ENCODE measurements at places on chromosomes 5 and 9.
A peak's percentile ranks its signal among the peaks of the same experiment; 100 is the strongest.

DNA sequence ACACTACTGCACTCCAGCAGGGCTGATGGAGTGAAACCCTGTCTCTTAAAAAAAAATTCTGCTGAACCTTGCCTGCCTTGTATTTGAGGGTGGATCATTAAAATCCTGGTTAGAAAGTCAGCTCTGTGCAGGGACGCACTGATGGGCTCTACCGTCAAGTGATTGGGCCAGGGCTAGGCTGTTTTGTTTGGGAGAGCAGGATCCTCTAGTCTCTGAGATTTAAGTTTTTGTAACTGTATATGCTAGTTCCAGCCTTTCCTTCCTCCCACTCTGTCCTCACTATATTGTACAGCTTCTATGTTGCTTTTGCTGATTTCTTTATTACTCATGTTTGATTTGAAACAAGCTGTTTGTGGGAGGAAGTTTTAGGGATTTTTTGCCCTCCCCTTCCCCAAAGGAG, 11.5 kb downstream of the DDX4 start:
- no peaks in the 10 kb centered on the region for H3K4me1 ChIP-seq
- H3K27ac ChIP-seq, result no peak overlapping the region
- H3K4me3 ChIP-seq, result no peak overlapping the region

DNA sequence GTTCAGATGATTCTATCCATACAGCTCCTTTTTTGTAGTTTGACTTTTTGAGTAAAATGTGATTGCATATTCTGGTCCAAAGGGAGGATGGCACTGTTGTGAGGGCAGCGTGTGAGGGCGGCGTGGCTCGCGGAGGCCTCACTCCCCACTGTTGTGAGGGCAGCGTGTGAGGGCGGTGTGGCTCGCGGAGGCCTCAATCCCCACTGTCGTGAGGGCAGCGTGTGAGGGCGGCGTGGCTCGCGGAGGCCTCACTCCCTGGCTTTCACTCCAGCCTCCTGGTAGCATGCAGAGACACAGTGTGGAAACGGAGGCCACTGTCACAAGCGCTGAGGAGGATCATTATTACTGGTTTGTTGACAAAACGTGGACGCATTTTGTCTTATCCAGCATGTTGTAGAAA, 79.0 kb downstream of the EHMT1 start:
- H3K36me3 ChIP-seq, result no peaks in the 10 kb centered on the region
- peaks cover 15% of the 10 kb centered on the region for H3K4me1 ChIP-seq
- H3K27ac ChIP-seq, result no peak overlapping the region
- no peak overlapping the region for H3K4me3 ChIP-seq
- no peaks in the 10 kb centered on the region for H3K27me3 ChIP-seq

DNA sequence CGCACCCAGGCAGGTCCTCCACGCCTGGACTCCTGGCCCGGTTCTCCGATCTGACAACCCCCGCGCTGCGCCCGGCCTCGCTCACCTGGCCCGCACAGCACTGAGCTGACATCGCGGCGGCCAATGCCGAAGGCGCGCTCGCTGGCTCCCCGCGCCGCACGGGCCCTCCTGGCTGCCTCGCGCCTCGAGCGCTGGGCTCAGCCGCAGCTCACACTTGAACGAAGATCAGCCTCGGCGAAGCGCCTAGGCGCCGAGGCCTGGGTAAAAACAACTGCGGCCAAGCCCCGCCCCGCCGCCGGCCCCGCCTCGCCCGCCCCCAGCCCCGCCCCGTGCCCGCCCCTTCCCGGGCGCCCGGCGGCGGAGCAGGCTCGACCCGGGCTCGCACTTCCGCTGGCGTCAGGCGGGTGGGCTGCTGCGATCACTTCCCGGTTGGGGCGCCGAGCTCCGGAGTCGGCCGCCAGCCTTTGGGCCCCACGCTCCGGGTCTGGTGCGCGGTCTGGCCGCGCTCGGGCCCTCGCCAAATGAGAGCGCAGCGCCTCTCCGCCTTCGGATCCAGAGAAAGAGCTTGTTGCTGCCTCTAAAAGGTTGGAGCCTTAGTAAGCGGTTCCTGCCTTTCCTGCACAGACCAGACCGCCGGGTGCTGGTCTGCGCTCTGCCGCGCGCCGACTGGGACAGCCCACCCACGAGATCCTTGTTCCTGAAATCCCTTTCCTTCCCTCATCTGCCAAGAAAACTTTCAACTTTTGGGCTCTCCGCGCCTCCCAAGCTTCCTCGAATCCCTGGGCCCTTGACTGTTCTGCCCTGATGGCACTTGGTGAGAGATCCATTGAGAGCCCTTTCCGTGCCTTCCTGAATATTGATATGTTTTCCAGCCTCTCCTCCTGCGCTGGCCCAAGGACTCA, at the start of gene SERINC5:
TSS of gene SERINC5 (minus strand) at position 238 of the 902 bp plus-strand sequence. CDS start at position 112, 126 bp downstream.
- H3K4me1 ChIP-seq, result peaks cover 4% of the 10 kb centered on the region
- DNase-seq, result no peak
- peak within 1 kb of the TSS; percentile 84 for H3K27ac ChIP-seq

DNA sequence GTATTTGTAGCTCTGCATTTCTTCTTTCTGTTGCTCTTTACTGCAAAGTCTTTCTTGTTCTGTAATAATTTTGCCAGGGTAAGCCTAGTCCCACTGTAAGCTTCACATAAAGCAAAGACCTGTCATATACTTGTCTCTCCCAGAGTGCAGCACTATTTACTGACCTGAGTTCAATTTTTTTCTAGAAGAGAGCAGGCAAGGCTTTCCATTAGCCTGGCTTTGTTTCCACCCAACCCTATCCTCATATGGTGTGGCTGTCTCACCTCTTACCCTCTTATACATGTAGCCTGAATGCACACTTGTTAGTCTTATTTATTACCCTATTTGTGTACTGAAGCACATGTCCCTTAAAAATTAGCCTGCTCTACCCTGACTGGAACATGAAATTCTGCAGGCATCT, 170.4 kb downstream of the EFNA5 start:
- DNase-seq, result no peak
- no peaks in the 10 kb centered on the region for H3K4me1 ChIP-seq
- H3K4me3 ChIP-seq, result no peak overlapping the region
- H3K27ac ChIP-seq, result no peak overlapping the region
- no peaks in the 10 kb centered on the region for H3K27me3 ChIP-seq
- H3K36me3 ChIP-seq, result no peaks in the 10 kb centered on the region

DNA sequence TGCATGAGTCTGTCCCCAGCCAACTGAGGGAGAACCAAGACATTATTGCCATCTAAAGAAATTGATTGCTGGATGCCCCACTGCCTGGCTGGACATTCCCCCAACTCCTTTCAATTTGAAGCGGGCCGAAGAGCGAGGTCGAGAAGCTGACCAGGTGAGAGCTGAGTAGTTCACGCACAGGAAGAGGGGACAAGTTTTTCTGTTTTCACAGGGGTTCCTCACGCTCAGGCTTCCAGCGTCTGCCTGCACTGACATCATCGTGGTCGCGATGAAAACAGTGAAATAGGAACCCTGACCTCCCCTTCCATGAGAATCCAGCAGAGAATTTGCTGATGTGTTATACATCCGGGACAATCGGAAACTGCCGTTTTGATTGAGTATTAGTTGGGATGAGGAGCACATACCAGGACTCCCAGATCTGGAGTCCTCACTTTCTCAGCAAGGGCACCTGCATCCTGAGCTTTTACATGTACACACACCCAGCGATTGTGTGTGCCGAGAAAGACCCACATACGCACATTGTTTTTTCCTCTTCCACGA, 3.1 kb upstream of the DMRT3 start:
- H3K27ac ChIP-seq, result no peak overlapping the region
- H3K27me3 ChIP-seq, result peaks cover 31% of the 10 kb centered on the region
- no peak for DNase-seq
- H3K4me1 ChIP-seq, result peaks cover 24% of the 10 kb centered on the region

DNA sequence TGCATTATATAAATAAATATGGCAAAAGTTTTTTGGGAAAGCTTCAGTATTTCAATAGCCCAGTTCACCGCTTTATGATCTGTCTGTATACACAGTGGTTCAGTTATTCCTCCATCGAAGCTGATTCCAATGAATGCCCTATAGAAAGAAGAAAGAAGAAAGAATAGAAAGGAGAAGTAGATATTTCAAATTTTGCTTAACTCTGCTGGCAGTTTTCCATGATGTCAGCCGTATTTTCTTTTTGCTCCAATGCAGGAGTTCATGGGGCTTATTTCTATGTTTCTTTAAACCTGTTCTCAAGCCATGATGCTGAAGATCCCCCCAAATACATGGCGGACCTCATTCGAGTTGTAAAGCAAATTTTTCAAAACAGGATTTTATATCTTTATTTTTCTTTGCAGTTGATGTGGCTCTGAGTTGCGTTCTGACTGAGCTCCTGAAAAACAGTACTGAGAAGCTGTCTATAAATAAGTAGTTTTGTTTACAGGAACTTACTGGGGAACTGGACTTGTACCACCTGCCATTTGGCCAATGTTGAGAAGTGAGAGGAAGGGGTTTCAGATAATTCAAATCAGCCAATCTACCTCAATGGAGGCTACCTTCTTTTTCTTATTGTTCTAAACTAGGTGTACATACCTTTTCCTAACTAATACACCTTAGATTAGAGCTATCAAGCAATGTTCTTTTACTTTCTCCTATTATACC, 418.5 kb upstream of the MEF2C start:
- no peak overlapping the region for H3K27ac ChIP-seq
- no peaks in the 10 kb centered on the region for H3K27me3 ChIP-seq
- DNase-seq, result no peak
- H3K4me3 ChIP-seq, result no peak overlapping the region
- H3K4me1 ChIP-seq, result peaks cover 9% of the 10 kb centered on the region

DNA sequence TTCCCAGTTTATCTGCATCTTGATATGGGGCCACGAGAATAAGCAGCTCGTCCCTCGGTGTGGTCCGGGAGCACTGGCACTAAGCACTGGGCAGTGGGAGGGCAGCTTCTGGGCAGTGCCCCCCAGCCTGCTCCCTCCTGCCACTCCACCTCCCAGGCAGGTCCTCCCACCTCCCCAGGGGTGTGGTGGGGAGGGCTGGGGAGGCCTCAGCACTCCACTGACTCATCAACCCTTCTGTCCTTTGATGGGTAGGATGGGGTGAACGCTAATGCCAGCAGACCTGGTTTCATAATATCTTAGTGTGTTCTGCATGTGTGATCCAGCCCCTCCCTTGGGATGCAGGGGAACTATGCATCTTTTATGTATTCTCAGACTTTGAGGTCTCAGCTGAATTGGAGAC, 62.2 kb upstream of the GNE start:
- no peak for DNase-seq
- H3K27me3 ChIP-seq, result no peaks in the 10 kb centered on the region
- no peak overlapping the region for H3K4me3 ChIP-seq
- H3K36me3 ChIP-seq, result no peaks in the 10 kb centered on the region
- H3K27ac ChIP-seq, result no peak overlapping the region

DNA sequence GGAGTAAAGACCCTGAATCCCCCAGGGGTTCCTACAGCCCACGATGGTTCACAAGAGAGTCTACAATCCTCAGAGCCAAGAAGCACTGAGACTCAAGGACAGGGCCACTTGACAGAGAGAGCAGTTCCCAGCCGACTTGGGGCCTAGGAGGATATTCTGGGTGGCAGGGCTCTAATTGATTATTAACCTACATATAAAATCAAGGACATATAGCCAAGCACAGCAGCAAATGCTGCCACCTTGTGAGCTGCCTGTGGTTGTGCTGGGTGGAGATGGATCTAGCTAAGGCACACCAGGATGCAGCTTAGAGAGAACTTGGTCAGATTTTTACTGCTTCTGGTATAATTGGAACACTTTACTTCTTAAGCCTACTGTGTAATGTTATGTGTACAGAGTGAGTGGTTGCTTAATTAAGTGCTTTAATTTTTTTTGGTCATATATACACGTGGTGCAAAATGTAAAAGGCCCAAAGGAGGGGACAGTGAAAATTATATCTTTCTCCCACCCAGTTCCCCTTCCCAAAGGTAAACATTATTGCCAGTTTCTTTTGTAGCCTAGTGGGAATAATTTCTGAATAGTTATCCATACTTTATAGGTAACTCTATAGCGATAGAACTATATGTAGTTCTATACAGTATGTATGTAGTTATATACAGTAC, 78.8 kb downstream of the F2RL2 start:
- H3K4me1 ChIP-seq, result no peaks in the 10 kb centered on the region
- no peak overlapping the region for H3K4me3 ChIP-seq
- no peak overlapping the region for H3K27ac ChIP-seq
- no peak for DNase-seq
- H3K27me3 ChIP-seq, result no peaks in the 10 kb centered on the region

DNA sequence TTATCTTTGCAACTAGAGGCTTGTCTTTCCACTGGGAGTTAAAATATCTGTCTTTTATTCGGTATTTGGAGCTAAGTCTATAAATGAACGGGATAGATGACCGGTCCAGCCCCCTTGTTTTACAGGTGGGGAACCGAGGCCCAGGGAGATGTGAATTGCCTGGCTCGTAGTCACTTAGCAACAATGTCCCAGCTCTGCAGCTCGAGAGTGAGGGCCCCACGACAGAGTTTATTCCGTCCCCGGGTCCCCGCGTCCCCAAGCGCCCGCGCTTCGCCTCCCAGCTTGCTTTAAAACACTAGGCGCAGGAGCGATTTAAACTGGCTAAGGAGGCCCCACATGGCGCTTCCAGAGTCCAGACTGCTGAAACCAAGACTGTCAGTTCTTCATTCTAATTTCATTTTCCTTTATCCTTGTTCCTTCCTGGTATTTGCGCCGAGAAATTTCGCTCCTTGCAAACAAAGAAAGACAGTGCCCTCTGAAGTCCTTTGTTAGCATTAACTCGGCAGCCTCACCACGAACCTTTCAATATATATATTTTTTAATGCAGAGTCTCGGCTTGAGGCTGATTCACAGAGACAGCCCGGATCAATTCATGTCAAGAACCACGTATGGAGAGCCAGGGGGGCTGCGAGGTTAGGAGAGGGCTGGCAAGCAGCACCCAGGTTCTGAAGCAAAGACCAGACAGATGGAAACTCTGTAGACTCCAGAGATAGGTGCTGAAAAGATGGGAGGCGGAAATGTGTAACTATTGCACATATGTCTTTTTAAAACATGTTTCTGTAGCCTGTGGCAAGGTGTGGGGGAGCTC, 1.4 kb upstream of the ENC1 start:
- H3K27me3 ChIP-seq, result no peaks in the 10 kb centered on the region
- H3K27ac ChIP-seq, result peak overlapping the region; percentile 31
- peak overlapping the region; percentile 81 for H3K4me3 ChIP-seq
- H3K4me1 ChIP-seq, result peaks cover 4% of the 10 kb centered on the region
- peak; percentile 15 for DNase-seq

DNA sequence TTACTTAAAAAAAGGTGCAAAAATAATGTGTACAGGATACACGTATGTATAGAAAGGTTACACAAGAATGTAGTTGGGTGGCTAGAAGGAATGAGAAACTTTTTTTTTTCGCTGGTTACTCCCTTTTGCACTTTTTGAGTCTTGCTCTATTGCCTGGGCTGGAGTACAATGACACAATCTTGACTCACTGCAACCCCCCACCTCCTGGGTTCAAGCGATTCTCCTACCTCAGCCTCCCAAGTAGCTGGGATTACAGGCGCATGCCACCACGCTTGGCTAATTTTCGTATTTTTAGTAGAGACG, 15.8 kb downstream of the FBXW11 start:
- no peaks in the 10 kb centered on the region for H3K36me3 ChIP-seq
- H3K27ac ChIP-seq, result no peak overlapping the region
- H3K4me3 ChIP-seq, result no peak overlapping the region
- no peaks in the 10 kb centered on the region for H3K27me3 ChIP-seq

DNA sequence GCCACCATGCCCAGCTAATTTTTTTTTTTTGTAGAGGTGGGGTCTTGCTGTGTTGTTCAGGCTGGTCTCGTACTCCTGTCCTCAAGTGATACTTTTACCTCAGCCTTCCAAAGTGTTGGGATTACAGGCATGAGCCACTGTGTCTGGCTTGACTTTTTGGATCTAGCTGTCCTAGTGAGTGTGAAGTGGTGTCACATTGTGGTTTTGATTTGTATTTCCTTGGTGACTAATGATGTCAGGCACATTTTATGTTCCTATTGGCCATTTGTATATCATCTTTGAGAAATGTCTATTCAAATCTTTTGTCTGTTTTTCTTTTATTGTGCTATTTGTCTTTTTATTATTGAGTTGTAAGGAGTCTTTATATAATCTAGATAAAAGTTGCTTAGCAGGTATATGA, 53.5 kb upstream of the MCCC2 start:
- no peaks in the 10 kb centered on the region for H3K36me3 ChIP-seq
- no peaks in the 10 kb centered on the region for H3K4me1 ChIP-seq
- H3K27me3 ChIP-seq, result no peaks in the 10 kb centered on the region
- no peak for DNase-seq
- peak overlapping the region; percentile 31 for H3K27ac ChIP-seq

Measured in thoracic aorta (tissue), 2 donors.